ENCODE measurements at places on chromosomes 1 and 21. TPM values are rescaled to one million over a fixed set of nuclear protein-coding genes. Genes with fewer than 3 reads are reported as not detected.

The ATP8B2 gene
- total RNA-seq = 11.5 TPM

The NFASC gene
- total RNA-seq = 37.6 TPM

The TENT5C gene
- total RNA-seq = 0.17 TPM

The DMBX1 gene
- not detected for total RNA-seq

The TIE1 gene
- total RNA-seq = not detected

The KLF17 gene
- total RNA-seq = 0.17 TPM

The PODN gene
- not detected for total RNA-seq

The MFSD2A gene
- total RNA-seq = 14.3 TPM

The PLA2G2F gene
- total RNA-seq = not detected

The KCNE1 gene
- 0.33 TPM for total RNA-seq

The CD84 gene
- not detected for total RNA-seq

The RNU1-3 gene
- 1,042 TPM for total RNA-seq

The SV2A gene
- total RNA-seq = 2.4 TPM

The NBPF6 gene
- not detected for total RNA-seq

The TFF2 gene
- not detected for total RNA-seq

The APOBEC4 gene
- not detected for total RNA-seq

The LRRC38 gene
- total RNA-seq = not detected

The CFAP74 gene
- total RNA-seq = not detected

The ZFP69 gene
- 3.5 TPM for total RNA-seq

The RGS18 gene
- total RNA-seq = not detected

The VSIG8 gene
- total RNA-seq = not detected

The FGR gene
- 0.50 TPM for total RNA-seq

The CTSK gene
- total RNA-seq = 6.7 TPM

The SLC6A9 gene
- 68.9 TPM for total RNA-seq

The BEST4 gene
- 0.33 TPM for total RNA-seq

The LCE1D gene
- not detected for total RNA-seq

The TRIM58 gene
- total RNA-seq = 1.2 TPM

The ACTA1 gene
- 10.8 TPM for total RNA-seq

The MXRA8 gene
- not detected for total RNA-seq

The DIO1 gene
- not detected for total RNA-seq

The FCRLA gene
- total RNA-seq = 0.67 TPM

The TMEM54 gene
- total RNA-seq = 101 TPM

The GUCA2A gene
- not detected for total RNA-seq

The DNAJC6 gene
- total RNA-seq = 28.5 TPM

The RASSF5 gene
- total RNA-seq = 3.5 TPM

The HCRTR1 gene
- not detected for total RNA-seq

The MRPL9 gene
- total RNA-seq = 47.5 TPM

The SDHB gene
- total RNA-seq = 73.5 TPM

The PERM1 gene
- total RNA-seq = not detected

The ARTN gene
- 22.8 TPM for total RNA-seq

The FAM110D gene
- total RNA-seq = not detected

The MPL gene
- total RNA-seq = 0.17 TPM

The MEX3A gene
- 1.9 TPM for total RNA-seq

The ACTL8 gene
- not detected for total RNA-seq

The S100A7 gene
- 2.7 TPM for total RNA-seq

The HSD17B7 gene
- 17.7 TPM for total RNA-seq

The ADORA1 gene
- 0.51 TPM for total RNA-seq

The SPRR2E gene
- total RNA-seq = 0.47 TPM

The IFNGR2 gene
- total RNA-seq = 104 TPM

The CA6 gene
- total RNA-seq = 0.67 TPM
